ENCODE measurements at places on chromosomes 5 and 9.

DNA sequence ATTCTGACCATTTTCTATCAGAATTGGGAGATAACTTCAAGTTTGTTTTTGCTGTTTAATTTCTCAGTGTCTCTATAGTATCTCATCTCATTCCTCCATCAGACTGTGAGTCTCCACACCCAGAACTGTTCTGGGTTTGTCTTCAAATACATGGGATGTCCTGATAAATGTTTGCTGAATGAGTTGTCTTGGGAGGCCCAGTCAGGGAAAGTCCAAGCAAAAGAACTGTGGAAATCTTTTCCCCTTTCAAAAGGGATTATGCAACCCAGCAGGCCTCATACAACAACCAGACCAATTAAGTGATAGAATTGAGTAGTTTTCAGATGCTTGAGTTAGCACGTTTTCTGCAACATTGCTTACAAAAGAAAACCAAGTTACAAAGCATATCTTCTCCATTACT is 324.4 kb downstream of the BRINP1 start:
- ATAC-seq: no peak

GRCh38 chr5:150254774-150255173 is 34.8 kb downstream of the CAMK2A start:
- no peak for ATAC-seq

GRCh38 chr9:77810637-77811119 is 162.6 kb upstream of the GNA14 start:
- ATAC-seq: no peak

GRCh38 chr9:100134731-100135130 is 35.7 kb downstream of the INVS start:
- peak; percentile 51 for ATAC-seq

DNA sequence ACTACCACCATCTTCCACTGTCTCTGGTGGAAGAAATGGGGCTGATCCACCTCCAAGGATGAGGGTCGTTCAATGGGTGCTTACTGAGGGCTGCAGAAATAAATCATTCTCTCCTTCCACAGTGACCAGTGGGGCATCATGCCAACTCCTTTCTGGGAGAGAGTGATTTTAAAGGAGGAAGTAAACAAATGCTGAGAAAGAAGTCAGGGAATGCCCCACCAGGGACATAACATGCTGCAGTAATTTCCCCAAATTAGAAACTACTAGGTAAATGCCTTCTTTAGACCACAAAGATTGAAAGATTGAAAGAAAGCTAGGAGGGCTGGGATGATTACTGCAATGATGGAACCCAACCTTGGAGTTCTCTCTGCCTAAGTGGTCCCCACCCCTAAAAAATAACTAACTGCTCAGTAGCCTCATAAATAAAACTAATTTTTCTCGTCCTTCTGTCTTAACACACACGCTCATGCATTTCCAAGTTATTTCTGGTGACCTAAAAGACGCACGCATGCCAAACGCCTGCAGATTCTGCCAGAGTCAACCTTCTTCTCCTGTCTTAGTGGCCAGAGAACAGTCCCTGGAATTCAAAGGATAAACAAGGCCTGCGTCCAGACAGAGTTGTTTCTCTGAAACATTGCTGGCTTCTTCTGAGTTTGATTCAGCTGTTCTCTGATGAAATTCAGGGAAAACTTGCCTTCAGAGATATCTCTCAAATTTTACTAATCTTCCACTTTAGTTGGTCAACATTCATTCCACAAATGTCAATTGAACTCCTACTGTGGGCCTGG is 250.0 kb downstream of the NR3C1 start:
- ATAC-seq: no peak

GRCh38 chr5:167614294-167615021 is 677.0 kb upstream of the WWC1 start:
- no peak for ATAC-seq

DNA sequence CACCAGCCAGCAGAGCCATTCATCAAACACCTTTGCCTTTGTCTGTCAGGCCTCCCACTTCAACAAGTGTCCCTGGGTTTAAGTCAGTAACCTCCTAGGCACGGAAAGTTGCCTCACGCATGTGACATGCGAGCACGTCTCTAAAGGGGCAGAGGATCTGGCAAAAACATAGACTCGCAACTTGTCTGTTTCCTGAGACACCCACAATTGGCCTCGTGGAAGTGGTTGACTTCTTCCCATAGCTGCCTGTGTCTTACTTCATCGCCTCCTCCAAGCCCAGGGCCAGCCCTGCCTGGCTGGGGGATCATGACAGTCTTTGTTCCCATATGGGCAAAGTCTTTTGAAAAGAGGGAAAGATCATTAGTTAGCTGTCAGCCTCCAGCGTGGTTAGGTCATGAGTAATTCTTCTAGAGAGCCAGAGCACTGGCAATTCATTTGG is 35.5 kb upstream of the GLRX start:
- ATAC-seq: no peak

DNA sequence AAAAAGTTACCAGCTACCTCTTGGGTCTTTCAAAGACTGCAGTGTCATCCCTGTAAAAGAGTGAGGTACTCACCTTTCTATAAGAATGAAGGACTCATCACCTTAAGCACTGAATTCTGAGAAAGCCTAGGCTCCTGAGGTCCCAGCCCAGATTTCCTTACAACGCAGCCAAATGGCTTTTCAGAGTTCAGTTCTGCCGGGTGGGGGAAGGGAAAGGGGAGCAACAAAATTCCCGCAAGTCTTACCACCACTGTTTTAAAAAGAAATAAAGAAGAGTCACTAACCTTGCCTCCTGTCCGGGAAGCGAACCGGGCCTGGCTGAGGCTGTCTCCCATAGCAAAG is 373 bp downstream of the ADAMTS12 start:
- no peak for ATAC-seq

GRCh38 chr5:145697251-145697990 is 137.7 kb downstream of the PRELID2 start:
- ATAC-seq: no peak

- no peak for ATAC-seq
Observed at GRCh38 chr9:88990041-88990728, 1.1 kb upstream of the S1PR3 start.

Data from activated CD4-positive, CD25-positive, alpha-beta regulatory T cell treated with anti-CD3 and anti-CD28 coated beads, Interleukin-2, amount 50 U/mL, for 24 hours (primary cell).